T-helper 1 cell (primary cell): ENCODE measurements at places on chromosomes 13 and 19.

DNA sequence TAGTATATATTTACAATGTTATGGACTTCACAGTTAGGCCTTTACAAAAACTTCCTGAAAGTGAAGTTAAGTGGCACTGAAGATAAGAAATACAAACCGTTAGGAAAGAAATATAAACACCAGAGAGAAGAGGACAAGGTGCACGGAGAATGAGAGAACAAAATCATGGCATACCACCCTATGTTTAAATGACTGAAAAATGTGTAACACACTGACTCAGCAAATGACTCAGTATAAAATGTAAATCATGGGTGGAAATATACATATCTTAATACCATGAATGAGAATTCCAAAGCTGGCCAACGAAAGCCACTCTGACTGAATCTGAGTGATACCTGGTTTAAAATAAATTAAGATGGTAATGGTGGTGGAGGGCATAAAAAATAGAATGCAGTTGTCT, 260.8 kb downstream of the DNAJC15 start:
- no peak for DNase-seq

DNA sequence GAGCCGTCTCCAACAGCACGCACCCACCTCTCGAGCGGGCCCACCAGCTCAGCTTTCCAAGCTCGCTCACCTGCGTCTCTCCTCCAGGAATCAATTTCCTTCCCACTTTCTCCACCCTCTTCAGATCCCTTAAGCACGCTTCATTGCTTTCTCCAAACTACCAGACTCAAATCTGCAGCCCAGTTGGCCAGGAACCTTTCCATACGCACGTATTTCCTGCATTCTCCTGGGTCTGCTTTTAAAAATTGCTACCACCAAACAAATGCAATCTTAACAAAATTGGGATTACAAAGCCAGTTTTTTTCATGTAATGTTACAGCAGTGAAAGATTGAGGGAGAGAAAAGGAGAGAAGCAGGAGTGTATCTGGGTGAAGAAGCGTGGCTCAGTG, 1.5 kb downstream of the ENOX1 start:
- DNase-seq: no peak

DNA sequence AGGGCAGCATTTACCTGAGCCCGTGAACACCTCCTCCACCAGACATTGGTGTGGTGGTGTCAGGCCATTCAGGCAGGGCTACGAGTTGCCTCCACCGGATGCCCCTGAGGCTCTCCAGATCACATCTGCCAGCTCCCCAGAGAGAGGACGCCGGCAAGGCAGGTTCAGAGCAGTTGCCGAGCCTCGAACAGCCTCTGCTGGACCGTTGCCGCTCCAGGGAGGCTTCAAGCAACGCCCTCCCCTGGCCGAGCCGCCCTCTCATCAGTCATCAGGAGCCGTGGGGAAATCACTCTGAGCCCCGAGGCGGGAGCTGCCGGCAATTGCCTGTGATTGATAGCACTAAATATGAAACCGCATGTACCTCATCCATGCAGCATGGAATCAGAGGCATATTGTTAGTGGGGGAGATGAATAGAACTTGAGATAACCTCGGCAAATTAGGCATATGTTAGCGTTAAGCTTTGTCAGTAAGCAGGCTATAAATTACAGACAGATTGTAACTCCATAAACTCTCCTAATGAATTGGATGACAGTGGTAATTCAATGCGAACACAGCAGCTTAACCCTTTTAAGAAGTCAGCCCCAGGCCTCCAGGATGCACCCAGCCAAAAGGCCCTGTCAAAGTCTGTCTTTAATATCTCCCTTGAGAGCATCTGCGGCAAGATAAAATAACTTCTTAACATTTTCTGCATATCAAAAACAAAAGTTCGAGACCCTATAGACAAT, 29.8 kb upstream of the SPACA7 start:
- DNase-seq: no peak

DNA sequence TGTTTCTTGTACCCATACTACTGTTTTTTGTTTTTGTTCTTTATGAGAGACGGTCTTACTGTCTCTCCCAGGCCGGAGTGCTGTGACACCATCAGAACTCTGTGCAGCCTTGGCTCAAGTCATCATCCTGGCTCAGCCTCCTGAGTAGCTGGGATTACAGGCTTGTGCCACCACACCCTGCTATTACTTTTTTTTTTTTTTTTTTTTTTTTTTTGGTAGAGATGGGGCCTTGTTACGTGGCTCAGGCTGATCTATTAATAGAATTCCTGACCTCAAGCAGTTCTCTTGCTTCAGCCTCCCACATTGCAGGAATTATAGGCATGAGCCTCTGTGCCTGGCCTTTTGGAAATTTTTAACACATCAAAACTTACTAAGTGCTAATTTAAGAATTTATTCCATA, 2.9 kb upstream of the ZNF304 start:
- no peak for DNase-seq

GRCh38 chr13:40231311-40231710, 435.1 kb downstream of the FOXO1 start:
- DNase-seq: no peak

GRCh38 chr19:22945560-22945959, 57.4 kb downstream of the ZNF728 start:
- no peak for DNase-seq
